ENCODE measurements at places on chromosomes 5 and 9. TPM values are rescaled to one million over a fixed set of nuclear protein-coding genes. Genes with fewer than 3 reads are reported as not detected.

The ADAMTS12 gene
- 34.2 TPM for total RNA-seq

The ANKRD31 gene
- total RNA-seq = 0.14 TPM

The CDC20B gene
- total RNA-seq = not detected

The AJM1 gene
- 1.4 TPM for total RNA-seq

The PROB1 gene
- 1.0 TPM for total RNA-seq

The RIMOC1 gene
- 13.7 TPM for total RNA-seq

The PCDHA11 gene
- under 0.01 TPM for total RNA-seq

The NRG2 gene
- total RNA-seq = 0.28 TPM

The CYSRT1 gene
- total RNA-seq = 0.18 TPM

The SHISAL2B gene
- total RNA-seq = not detected
